MCF 10A (cell line): ENCODE measurements at places on chromosomes 5 and 9.

GRCh38 chr9:71515107-71515506 lies 253.2 kb downstream of the CEMIP2 start:
- DNase-seq = no peak

GRCh38 chr5:74623748-74624408 lies 16.6 kb downstream of the ENC1 start:
- DNase-seq = no peak

DNA sequence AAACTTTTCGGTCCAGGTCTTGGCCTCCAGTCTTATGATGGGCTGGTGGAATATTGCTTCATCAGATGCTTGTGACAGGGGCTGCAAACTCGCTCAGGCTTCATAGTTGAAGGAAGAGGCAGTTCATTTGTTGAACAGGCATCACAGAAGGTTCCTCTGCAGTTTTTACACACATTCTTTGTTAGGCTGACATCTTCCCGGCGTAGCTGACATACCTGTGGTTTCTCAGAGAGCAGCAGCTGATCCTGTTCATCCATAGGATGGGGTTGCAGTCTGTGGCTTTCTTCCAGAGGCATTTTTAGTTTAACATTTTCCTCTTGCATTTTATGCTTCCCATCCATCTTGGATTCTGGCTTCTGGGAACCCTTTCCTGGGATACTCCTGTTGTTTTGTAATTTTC lies 1255.2 kb downstream of the EFNA5 start:
- DNase-seq = peak; percentile 31

DNA sequence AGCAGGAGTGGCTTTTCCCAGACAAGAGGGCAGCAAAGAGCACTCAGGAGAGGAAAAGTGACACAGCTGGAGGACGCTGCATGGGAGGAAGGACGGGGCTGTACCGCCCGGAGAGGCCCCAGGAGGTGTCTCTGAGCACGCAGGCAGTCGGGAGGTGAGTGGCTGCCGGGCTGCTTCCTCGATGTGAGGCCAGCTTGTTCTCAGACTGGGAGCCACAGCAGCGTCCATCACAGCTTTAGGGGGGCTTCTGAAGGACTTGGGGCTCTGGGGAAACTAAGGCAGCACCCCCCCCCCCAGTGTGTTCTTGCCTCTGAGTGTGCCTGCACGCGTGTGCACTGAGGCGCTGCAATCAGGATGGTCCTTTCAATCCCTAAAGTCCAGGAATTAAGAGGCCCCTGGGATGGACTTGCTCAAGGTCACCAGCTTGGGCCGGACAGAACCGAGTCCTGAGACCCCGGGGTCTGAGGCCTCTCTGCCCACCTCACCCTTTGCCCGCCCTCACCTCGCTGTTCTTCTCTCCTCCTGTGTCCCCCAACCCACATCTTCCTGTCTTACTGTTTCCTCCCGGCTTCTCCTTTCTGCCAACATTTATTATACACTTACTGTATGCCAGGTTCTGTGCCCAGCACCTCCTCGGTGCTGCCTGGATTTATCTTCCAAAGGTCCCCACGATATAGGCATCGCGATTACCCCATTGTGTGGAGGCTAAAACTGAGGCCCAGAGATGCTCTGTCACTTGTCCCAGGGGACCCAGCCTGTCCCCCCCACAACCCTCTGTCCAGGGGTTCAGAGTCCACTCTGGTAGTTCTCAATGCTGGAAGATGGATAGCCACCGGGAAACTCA lies 32.9 kb downstream of the FAM163B start:
- DNase-seq = no peak

DNA sequence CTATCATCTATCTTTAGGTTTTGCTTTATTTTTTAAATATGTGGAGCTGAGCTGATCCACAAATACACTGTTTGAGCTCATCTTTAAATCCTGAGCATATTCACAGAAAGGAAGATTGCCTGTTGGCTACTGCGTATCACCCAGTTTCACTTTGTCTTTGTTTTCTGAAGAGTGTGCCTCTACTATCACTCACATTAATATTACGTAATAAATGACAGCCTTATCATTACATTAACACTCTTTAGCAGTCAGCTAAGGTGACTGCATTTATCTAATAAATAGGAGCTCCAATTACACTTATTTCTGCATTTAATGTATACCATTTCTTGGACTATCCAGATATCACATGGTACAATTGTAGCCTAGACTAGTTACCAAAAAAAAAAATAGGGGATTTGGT lies 511.7 kb downstream of the NR2F1-AS1 start:
- DNase-seq = no peak

DNA sequence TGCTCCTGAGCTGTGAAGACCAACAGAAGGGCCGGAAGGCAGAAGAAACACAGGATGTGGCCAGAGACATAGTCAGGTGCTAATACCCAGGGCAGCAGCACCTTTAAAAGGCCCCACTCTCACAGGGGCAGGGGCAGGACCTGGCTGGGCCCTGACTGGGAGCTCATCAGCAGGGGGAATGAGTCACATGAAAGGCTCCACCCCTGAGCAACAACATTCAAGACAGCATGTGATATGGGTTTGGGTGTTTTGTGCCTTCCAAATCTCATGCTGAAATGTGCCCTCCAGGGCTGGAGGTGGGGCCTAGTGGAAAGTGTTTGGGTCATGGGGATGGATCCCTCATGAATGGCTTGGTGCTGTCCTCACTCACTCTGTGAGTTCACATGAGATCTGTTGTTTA lies 181.7 kb downstream of the ERCC6L2 start:
- DNase-seq = peak; percentile 41

GRCh38 chr5:180175015-180175431 lies 34.0 kb downstream of the RASGEF1C start:
- DNase-seq = no peak

- DNase-seq = no peak
Observed at GRCh38 chr5:142845402-142845921, 75.3 kb downstream of the ARHGAP26 start.

DNA sequence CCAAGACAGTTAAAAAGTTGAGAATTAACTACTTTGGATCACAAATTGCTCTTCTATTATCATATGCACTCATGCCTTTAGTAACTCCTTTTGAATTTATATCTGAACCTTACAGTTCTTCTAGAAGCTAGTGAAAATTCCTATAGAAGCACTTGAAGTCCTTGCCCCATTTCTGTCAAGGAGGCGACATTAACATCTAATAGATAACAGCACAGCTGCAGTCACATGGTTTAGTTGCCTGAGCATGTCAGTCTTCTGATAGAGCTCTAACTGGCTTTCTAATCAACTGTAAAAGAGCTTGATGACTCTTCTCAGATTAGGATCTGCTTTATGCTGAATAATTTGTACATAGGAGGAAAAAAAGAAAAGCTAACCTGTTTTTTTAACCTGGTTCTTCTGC lies 9.0 kb downstream of the RFESD start:
- DNase-seq = no peak

GRCh38 chr9:5263351-5264218 lies 32.4 kb downstream of the INSL4 start:
- DNase-seq = peak; percentile 46

- no peak for DNase-seq
Observed at GRCh38 chr5:35794684-35795375, 61.9 kb upstream of the IL7R start.

- no peak for DNase-seq
Observed at GRCh38 chr9:109519366-109519765, 21.3 kb upstream of the PTPN3 start.

DNA sequence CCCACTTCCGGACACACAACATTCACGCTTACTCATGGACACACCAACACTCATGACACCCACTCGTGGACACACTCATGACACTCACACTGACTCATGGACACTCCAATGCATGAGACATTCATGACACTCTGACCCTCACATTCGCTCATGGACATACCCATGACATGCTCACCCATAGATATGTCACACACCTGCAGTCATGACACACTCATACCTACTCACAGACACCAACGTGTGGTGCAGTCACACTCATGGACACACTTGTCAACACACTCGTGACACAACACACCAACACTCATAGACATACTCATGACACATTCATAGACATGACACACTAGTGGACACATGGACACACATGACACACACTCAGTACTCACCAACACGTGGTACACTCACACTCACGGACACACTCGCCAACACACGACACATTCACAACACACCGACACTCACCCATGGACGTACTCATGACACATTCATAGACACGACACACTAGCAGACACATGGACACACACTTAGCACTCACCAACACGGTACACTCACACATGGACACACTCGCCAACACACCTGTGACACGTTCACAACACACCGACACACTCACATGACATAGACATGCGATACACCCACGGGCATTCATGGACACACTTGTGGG lies 73.4 kb downstream of the PHF2 start:
- DNase-seq = no peak

DNA sequence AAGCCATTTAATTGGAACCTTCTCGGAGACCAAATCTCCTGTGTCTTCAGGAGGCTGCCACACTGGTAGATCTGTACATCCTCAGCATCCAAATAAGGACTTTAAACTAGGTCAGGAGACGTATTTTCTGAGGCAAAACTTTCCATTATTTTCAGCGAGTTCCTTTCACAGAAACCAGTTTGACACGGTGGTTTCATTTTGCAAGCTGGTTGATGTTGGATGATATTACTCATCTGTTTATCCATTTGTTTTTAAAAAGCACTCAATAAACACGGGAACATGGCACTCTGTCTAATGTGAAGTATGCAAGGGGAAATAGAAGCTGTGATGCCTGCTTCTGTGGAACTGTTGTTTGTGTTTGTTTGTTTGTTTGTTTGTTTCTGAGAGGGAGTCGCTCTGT lies 199.6 kb downstream of the ERCC6L2 start:
- no peak for DNase-seq

- peak; percentile 56 for DNase-seq
Observed at GRCh38 chr5:172713113-172713808, 57.7 kb downstream of the DUSP1 start.

GRCh38 chr9:136886610-136887597 lies 588 bp downstream of the TRAF2 start:
- no peak for DNase-seq

- no peak for DNase-seq
Observed at GRCh38 chr9:16418721-16419120, 451.7 kb downstream of the BNC2 start.

GRCh38 chr9:112337547-112337946 lies 4.1 kb upstream of the PTBP3 start:
- no peak for DNase-seq

DNA sequence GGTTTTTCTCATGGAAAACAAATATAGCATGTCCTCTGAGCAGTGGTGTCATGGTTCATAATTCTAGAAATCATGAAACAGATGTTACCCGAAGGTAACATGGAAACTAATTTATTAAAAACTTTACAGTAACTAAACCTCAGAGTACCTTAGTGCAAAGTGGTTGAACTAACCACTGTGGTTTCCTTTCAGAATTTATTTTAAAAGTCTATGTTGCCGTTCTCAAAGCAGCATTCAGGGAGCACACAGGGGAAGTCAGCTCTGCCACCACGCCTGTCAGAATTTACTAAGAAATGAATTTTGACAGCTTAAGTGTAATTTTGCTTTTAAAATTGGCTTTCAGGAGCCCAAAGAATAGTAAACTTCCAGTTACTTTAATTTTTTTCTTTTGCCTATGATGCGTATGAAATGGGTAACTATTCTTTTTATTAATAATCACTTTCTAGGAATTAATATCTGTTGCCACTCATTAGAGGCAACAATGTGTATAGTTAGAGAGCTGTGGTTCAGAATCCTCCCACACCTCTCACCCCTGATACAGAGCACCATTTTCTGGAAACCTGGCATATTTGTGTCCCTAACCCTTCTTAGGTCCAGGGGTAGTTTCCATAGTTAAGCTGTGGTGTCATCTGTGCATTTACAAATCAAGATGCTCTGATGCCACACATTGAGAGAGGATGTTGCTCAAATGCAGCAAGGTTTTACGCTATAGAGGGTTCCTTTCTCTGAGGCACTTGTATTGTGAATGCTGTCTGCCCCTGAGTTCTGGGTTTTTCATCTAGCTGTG lies 202.6 kb downstream of the ZSWIM6 start:
- no peak for DNase-seq

DNA sequence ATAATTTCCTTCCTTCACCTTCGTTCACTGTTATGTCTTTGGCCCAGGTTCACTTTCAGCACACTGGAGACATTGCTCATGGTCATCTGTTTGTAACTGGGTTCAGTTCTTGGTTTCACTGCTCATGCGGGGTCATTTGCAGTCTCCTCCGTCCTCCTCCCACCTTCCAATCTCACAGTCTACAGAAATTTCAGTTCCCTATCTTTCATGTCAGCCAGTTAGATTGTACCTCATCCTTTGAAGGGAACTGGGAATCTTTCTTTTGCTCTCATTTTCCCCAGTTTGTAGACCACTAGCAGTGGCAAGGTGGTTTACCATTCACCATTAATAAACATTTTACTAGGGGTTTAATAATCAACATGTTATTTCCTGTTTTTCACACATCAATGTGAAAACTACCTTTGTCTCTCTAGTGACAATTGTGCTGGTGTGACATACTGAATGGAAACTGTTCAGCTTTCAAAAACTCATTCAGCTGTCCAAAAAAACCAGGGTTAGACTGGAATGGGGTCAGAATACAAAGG lies 100.9 kb upstream of the IL6ST start:
- DNase-seq = no peak

DNA sequence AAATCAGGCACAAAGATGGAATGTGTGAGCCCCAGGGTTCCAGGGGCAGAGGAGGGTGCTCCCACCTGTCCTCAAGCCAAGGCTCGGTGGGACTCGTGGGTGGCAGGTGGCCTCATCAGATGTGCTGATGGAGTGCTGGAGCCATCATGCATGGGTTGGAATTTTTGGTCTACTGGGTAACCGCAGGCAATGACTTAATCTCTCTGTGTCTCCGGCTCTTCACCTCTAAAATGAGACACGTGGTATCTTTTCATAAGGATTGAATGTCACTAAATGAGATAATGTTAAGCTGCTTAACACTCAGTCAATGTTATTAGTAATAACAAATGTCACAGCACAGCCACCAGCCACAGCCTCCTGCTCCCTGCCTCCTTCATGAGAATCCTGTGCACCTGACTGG lies 245.5 kb downstream of the HSPA4 start:
- DNase-seq = no peak

DNA sequence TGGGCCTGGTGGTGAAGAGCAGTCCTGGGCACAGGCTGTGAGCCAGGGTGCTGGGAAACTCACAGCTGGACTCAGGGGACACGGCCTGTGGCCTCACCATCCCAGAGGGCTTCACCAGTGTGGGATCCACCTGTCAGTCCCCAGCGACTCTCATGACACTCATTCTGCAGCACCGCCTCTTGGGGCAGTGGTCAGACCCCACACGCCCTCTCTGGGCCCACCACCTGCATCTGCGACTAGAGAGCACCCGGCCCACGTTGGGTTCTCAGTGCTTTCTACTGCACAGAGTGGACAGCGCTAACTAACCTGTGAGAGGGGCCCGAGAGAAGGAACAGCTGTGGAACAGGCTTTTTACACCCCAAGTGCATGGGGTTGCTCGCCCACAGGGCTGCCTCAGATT lies 45.8 kb upstream of the GARNL3 start:
- no peak for DNase-seq

DNA sequence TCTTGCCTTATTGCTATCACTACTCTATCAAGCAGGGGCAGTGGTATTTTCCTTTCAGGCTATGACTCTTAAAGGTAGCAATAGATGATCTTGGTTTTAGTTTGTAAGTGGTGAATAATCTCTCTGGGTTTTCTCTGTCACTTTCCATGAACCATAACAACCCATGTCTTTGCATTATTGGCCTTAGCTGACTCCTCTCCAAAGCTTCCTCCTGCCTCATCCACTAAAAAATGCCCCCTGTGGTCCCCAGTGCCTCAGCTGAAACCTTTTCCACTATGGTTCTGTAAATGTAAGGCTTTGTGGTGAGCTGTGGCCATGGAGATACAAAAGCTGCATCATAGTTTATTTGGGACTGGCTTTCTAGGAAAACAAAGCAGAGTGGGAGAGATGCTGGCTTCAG lies 128.8 kb downstream of the GPBP1 start:
- DNase-seq = no peak
